ENCODE measurements at places on chromosomes 3 and 15. TPM values are rescaled to one million over a fixed set of nuclear protein-coding genes. Genes with fewer than 3 reads are reported as not detected.

- no peak for DNase-seq
Observed at GRCh38 chr3:188867691-188868265, 304.0 kb upstream of the TPRG1 start.

DNA sequence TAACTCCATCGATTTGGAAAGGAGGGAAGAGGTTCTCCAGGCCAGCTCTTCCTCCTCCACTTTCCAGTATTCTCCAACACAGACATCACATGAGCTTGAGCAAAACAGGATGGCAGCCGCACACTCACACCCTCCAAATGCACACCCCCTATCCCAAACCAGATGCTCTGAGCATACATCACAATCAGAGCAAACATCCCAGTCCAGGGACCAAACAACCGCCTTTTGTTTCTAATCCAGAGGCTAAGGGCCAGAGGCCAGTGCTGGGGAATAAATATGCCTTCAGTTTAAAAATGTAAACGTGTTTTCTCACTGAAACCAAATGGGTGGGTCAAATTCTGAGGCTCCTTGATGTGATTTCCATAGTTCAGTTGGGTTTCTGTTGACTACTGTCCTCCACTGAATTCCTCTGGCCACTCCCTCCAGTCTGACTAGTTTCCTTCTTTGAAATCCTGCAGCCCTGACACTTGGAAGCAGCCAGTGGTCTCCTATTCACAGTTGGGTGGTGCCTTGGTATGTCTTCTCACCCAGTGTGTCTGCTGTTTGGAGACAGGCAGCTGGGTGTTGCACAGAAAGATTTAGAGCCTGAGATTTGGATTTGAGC lies 19.2 kb upstream of the MFGE8 start:
- DNase-seq, result no peak

- DNase-seq, result no peak
Observed at GRCh38 chr3:11050666-11051323, 58.2 kb downstream of the SLC6A1 start.

DNA sequence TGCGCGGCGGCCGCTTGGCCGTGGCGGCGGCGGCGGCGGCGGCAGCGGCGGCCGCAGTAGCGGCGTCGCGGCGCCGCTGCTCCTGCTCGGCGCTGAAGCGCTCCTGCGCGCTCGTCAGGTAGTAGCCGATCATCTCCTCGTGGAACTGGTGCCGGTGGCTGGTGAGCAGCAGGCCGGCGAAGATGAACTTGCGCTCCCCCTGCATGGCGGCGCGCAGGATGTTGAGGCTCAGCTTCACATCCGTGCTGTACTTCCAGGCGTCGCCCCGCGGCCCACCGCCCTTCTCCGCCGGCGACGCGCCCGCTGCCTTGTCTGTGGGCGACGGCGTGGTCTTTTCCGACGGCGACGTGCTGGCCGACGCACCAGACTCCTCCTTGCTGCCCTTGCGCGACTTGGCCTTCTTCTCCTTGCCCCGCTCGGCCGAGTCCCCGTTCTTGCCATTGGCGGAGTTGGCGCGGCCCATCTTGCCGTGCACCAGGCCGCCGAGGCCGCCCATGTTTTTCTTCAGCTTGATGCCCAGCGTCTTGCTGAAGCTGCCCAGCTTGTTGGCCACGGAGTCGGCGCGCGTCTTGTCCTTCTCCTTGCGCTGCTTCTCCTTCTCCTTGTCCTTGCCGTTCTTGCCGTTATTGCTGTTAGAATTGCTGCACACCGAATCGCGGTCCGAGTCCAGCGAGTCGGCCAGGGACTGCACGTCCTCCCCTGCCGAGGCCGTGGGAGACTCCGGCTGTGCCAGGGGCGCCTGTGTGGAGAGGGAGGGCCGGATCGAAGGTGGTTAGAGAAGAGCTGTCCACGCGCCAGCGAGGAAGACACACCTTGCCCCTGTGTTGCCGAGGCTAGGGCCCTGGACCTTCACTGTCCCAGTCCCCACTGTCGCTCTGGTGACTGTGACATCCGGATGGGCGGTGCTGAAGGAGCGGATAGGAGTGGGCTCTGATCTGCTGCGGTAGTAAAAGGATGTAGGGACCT lies 157.6 kb downstream of the KLF13 start:
- peak; percentile 23 for DNase-seq

IL5RA gene
- total RNA-seq, result 2.2 TPM

GRCh38 chr3:77902675-77903074 lies 862.8 kb downstream of the ROBO2 start:
- DNase-seq, result no peak

DNA sequence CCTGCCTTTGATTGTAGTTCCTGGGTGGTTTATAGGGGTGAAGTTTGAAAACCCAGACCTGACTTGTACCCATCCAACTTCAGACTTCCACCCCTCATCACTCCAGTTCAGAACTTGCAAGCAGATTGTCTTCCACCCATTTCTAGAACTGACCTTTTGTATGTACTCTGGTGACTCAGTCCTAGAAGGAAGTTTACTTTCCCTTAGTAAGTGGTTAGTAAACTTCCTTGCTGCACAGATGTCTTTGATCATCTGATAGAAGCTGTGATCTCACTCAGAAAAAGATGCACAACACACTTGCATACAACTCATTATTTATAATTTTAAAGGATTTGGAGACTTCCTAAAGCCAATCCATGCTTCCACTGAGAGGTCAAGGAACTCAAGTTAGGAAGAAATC lies 368.0 kb downstream of the MFSD1 start:
- no peak for DNase-seq

SERPINI2 gene
- 1.6 TPM for total RNA-seq

- DNase-seq, result no peak
Observed at GRCh38 chr15:29071232-29071881, 185.6 kb downstream of the APBA2 start.

GRCh38 chr3:98784666-98785600 lies 21.8 kb downstream of the ST3GAL6 start:
- DNase-seq, result no peak
